AG04449 (cell line): ENCODE measurements at places on chromosomes 6 and 20.

GRCh38 chr20:61191096-61191495 is 61.0 kb upstream of the CDH4 start:
- no peak for DNase-seq

GRCh38 chr6:133833949-133834359 is 55.0 kb upstream of the TCF21 start:
- no peak for DNase-seq

DNA sequence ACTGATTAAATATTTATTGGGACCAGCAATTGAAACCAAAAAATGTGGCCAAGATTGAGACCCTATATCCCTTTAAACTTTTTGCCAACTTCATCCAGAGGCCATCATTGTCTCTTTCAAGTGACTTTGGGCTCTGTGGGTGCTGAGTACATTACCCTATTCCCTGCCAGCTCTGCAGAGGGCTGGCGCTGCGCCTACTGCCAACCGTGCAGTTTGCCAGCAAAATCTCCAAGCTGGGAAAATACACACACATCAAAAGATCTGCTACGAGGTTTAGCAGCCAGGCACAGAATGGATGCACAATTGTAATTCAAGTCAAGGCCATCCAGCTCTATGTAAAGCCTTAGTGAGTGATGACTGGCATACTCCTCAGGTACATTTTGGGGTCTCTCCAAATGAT is 125.0 kb downstream of the CBLN4 start:
- DNase-seq = no peak

DNA sequence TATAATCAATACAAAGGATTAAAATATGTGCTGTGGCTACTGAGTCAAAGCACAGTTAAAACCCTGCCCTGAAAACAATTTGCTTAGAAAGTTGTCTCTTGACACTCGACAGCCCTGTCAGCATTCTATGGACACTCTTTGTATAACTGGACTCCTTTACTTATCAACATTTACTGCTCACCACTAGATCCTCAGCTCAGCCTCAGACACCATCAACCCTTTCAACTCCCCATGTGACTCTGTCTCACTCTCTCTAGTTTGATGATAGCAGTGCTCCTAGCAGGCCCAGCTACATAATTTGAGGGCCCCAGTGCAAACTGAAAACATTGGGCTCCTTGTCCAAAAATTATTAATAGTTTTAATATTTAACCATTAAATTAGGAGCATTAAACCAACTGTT is 181.8 kb downstream of the TENT5A start:
- DNase-seq = no peak

GRCh38 chr6:121619013-121619412 is 183.6 kb downstream of the GJA1 start:
- no peak for DNase-seq

DNA sequence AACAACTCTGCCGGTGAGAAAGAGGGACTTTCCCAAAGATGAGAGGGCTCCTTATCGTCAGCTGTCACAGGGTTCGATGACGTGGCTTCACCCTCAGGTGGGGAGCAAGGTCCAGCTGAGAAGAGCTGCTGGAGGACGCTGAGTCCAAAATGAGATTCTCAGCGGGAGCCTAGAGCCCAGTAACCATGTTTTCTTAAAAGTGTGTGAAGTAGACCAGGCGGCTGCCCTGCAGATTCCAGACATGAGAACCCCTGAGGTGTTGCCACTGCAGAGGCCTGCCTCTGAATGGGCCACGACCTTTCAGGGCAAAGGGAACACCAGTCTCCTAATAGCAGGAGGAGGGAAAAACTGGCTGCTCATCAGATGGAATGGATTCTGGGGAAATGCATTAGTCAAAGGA is 375.1 kb downstream of the BTBD9 start:
- DNase-seq = no peak
